ENCODE measurements at places on chromosomes 16 and 17. TPM values are rescaled to one million over a fixed set of nuclear protein-coding genes. Genes with fewer than 3 reads are reported as not detected.

Gene HS3ST3A1
- 2.5 TPM for total RNA-seq

Gene FNDC8
- total RNA-seq, result not detected

Gene CA5A
- total RNA-seq, result not detected

Gene PMFBP1
- 0.35 TPM for total RNA-seq

Gene ITGA2B
- total RNA-seq, result 0.07 TPM

Gene HOXB1
- total RNA-seq, result not detected

Gene DPEP2
- total RNA-seq, result not detected

Gene PRSS21
- 7.5 TPM for total RNA-seq

Gene ZNF646
- 11.4 TPM for total RNA-seq

Gene RABEP1
- 21.7 TPM for total RNA-seq

Gene SNN
- total RNA-seq, result 17.9 TPM

Gene MLX
- total RNA-seq, result 33.7 TPM

Gene SSTR5
- total RNA-seq, result not detected

Gene CCDC200
- total RNA-seq, result not detected

Gene HNF1B
- total RNA-seq, result 0.21 TPM

Gene CCT6B
- 0.84 TPM for total RNA-seq

Gene EPX
- not detected for total RNA-seq

Gene WNT3
- total RNA-seq, result 1.1 TPM

Gene RAB11FIP4
- total RNA-seq, result 15.6 TPM
